ENCODE measurements at places on chromosomes 6 and 20.

- no peak for DNase-seq
Measured at GRCh38 chr20:52382933-52383332, 191.4 kb upstream of the ZFP64 start.

- no peak for DNase-seq
Measured at GRCh38 chr20:57819691-57820380, 110.0 kb upstream of the PMEPA1 start.

DNA sequence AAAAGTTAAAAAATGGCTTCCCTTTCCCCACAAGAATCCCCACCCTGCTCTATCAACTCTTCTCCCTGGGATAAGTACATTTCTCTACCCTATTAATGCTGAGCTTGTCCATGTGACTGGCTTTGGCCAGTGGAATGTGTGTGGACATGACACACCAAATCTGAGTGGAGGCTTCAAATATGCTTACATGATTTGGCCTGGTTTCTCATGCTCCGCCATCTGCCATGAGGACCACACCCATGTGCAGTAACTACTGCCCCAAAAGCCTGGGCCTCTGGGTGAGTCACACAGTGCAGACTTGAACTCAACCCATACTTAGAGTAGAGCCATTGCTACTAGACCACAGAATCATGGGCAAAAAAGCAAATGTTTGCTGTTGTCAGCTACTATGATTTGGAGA lies 65.4 kb downstream of the PRND start:
- no peak for DNase-seq

DNA sequence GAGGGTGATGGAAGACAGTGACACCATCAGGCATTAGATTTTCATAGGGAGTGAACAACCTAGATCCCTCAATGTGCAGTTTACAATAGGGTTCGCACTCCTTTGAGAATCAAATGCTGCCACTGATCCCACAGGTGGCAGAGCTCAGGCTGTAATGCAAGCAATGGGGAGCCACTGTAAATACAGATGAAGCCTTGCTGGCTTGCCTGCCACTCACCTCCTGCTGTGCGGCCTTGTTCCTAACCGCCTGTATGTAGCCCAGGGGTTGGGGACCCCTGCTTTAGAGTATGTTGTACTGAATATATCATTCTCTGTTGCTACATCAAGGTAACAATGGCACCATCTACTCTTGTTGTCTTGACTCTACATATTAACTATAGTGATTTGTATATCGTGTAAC lies 37.1 kb downstream of the TPD52L1 start:
- no peak for DNase-seq

- DNase-seq, result no peak
Measured at GRCh38 chr6:55937261-55937947, 62.0 kb upstream of the BMP5 start.

GRCh38 chr20:33811776-33812151 lies 616 bp downstream of the CHMP4B start:
- no peak for DNase-seq

GRCh38 chr6:129929433-129929832 lies 68.3 kb upstream of the TMEM244 start:
- no peak for DNase-seq

DNA sequence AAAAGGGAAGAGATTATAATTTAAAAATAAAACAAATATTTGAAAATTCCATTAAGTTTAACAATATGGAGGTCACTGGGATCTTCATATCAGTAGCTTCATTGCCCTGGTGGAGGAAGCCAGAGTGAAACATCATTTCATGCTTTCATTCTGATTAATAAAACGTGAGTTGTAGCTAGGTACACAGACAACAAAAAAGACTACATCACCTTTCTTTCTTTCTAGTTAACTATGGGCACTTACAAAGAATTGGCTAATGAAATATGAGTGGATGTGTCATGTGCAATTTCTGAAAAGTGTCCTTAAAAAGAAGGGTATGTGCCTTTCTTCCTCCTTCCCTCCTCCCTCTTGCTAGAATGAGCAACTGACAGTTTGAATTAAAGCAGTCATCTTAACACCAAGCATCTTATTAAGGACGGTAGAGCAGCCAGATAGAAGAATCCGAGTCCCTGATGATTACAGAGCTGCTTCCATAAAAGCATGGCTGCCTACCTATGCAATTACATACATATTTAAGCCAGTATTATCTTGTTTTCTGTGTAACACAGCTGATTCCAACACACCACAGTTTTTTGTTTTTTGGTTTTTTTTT lies 3.4 kb downstream of the SERAC1 start:
- DNase-seq, result no peak

- no peak for DNase-seq
Measured at GRCh38 chr6:133410638-133411435, 169.7 kb downstream of the EYA4 start.

DNA sequence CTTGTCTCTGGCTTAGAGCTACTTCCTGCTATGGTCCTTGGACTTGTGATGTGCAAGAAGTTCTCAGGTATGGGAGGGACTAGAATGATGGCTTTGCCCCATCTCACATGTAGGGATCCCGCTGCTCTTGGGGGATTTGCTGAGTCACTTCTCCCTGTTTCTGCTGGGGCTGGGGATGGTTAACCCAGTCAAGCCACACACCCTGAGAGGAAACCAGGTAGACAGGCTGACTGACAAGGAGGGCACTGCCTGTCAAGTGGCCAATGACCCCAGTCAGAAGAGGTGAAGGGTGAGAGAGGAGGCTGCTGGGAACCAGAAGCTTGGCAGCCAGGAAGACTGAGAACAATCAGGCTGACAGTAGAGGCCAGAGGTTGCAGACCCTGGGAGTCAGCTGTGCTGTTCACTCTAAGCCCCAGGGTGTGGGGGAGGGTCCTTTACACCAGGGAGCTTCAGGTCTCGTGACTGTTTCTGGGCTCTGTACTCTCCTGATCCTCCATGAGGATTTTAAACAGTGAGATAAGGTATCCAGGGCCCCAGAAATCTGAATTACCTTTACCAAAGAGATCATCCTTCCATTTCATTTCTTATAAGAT lies 34.6 kb downstream of the HLA-F start:
- no peak for DNase-seq

GRCh38 chr6:47168180-47168579 lies 126.0 kb upstream of the ADGRF1 start:
- no peak for DNase-seq

- no peak for DNase-seq
Measured at GRCh38 chr20:38250609-38251008, 9.9 kb downstream of the KIAA1755 start.

GRCh38 chr20:53941680-53942471 lies 128.5 kb downstream of the BCAS1 start:
- no peak for DNase-seq

DNA sequence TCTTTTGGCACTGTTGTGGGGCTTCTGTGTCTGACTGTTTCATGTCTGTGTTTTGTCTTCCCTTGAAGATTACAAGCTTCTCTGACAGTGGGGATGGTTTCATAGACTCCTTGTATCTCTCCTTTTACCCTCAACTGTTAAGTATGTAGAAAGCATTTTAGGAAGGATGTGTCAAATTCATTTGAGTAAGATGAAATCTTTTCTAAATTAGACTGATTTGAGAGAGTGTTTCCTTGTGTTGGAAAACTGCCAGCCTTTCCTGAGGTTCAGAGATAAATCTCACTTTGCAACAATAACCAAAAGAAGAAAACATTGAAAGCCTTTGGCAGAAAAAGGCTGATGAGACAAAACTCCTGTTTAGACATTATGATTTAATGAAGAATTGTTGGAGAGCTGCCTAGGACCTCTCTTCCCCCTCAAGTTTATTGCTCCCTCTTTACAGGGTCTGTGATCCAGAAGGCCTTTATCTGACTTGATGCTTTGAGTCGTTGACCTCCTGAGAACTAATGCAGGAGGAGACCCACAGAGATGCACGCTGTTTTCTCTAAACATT lies 68.3 kb downstream of the ANKS1A start:
- no peak for DNase-seq

DNA sequence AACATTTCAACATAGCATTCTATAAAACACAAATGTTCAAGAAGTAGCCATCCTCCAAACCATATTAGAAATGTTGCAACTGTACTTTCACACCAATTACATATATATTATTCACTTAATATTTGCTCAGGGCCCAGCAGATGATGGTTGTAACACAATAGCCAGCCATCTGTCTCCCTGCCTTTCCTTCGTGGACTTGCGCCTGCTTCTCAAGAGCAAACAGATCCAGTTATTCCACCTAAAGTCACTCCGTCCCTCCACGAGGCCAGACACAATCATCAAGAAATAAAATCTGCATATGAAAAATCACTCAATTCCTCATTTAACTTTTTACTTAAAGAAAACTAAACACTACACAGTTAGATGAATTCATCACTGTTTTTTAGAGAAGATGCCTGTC lies 160.4 kb downstream of the RALGAPA2 start:
- DNase-seq, result no peak

- no peak for DNase-seq
Measured at GRCh38 chr6:37971711-37972390, 152.3 kb downstream of the ZFAND3 start.

DNA sequence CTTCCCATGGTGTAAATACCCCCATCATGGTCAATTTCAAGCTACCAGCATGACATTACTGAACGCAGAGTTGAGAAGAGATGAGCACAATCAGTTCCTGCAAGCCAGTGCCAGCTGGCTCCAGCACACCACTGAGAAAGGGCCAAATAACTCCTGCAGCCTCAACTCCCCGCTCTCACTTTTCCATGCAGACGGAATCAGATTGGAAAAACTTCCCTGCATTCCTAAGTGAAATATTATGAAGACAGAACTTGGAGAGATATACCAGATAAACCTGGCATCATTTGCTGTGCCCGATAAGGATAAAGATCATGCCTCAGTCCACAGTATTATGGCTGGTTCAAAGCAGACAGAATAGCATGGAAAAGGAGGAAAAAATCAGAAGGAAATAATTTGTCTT lies 56.7 kb downstream of the FILIP1 start:
- peak; percentile 79 for DNase-seq

GRCh38 chr6:152146385-152146784 lies 338.9 kb downstream of the ESR1 start:
- DNase-seq, result no peak

GRCh38 chr6:71134929-71135642 lies 153.5 kb upstream of the OGFRL1 start:
- DNase-seq, result no peak

- DNase-seq, result no peak
Measured at GRCh38 chr6:89134723-89135122, 11.1 kb upstream of the PM20D2 start.

GRCh38 chr6:158789115-158789917 lies 29.9 kb downstream of the EZR start:
- DNase-seq, result no peak

DNA sequence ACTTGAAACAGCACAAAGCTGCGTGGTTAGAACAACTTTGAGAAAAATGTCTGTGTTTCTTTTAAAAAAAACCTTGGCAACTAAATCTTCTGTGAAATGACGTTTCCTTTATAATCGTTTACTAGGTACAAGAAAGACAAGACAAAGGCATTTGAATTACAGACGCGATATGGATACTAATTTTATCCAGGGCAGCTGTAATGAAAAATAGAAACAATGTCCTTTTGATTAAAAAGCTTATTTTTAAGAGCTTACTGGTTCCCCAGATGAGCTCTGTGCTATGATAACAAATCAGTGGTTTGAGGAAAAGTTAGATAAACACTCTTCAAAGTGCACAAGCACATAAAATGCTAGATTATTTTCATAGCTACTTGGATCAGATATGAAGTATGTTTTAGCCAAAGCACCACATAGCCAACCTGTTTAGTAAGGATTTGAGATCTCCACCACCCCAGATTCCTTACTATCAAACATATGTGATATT lies 1.6 kb upstream of the SYNCRIP start:
- no peak for DNase-seq

DNA sequence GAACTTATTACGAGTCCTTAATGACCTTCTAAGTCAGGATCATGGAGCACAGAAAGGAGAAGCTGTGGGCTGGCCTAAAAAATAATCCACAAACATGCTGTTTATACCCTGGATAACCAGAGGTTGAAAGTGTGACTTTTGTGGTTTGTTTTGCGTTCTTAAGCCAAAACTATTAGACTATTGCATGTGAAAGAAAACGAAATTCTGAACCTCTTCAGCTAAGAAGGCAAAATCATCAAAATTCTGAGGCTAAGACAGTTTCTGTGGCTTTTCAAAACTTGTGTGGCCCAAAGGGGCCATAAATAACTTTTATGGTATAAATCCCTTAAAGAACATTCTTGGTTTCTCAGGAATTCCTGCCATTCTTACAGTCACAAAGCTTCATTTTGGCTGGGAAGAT lies 251.0 kb downstream of the UST start:
- DNase-seq, result no peak

- no peak for DNase-seq
Measured at GRCh38 chr6:158536084-158536890, 23.6 kb upstream of the TMEM181 start.

GRCh38 chr6:160519133-160519532 lies 144.9 kb downstream of the LPA start:
- DNase-seq, result no peak

DNA sequence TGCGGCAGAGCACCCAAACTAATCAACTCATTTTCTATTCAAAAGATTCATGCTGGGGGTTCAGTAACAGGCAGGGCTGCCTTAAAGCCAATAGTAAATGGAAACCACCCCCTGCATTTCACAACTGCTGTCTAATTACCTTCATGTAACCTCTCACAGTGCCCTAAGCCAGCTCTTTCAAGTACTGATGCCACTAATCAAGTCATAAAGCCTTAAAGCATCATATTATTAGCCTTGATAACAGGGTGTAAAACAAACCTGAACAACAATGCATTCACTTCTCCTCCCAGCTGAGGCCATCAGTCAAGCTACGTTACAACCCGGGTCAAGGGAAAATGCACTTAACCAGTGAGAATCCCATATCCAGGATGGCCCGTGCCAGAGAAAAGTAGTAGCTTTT lies 33.0 kb downstream of the TRERF1 start:
- no peak for DNase-seq

GRCh38 chr6:127342296-127342945 lies 988 bp downstream of the ECHDC1 start:
- no peak for DNase-seq

DNA sequence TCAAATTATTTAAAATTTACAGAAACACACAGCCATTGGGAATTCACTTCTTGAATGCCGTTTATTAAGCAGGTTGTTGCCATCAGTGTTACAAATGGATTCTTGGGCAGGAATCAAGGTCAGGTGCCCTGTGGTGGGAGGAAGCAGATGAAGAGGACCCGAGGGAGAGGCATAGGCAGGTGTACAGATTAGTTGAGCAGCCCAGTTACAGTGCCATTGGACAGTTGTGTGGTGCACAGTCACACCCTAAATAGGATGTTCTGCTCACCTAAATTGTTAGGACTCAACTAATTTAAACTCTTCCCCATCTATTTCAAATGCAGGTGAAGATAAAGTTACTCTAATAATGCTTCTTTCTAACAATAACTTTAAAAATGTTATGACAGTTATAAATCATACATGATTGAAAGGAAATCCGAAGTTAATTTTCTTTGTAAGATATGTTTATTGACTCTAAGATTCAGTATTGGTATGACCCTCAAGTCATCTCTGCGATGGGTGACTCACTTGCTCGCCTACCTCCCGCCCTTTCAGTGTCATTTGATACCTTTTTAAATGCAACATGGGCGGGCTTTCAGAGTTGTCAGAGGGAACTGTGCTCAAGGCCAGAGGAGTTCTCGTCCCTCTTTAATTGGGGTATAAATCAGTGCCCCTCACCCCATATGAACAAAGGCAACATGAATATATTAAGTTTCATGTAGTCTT lies 35.1 kb downstream of the DSE start:
- no peak for DNase-seq

GRCh38 chr6:82078286-82078908 lies 169.1 kb downstream of the IBTK start:
- no peak for DNase-seq
